ENCODE measurements at places on chromosomes 5 and 9.

DNA sequence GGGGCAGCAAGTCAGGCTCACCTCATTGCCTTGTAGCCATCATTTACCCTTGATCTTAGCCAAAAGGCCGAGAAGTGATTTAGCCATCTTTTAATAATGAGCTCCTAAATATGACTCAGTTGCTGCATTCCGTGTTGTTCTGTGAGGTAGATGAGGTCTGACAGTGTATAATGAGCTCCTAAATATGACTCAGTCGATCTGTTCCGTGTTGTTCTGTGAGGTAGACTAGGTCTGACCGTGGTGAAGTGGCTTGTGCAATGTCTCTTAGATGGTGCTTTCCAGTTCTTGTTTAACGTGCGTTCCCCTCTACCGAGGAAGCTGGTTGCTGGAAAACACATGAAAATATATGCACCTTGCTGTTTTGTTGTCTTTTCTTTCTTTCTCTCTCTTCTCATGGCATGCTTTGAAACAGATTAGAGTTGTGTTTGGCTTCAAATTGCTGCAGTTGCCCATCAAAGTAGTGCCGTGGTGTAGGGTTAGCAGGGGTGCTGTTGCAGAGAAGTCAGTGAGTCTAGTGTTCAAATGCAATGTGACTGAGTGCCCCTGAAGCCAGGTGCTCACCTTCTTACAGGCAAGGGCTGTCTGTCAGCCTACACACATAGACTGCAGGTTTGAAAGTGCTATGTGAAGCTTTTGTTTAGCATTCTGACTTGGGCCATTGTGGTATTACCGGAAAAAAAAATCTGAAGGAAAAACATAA is 118.6 kb downstream of the KDM4C start:
- DNase-seq: no peak

GRCh38 chr9:13957089-13957488 is 356.9 kb downstream of the NFIB start:
- DNase-seq: no peak

- DNase-seq: no peak
Measured at GRCh38 chr9:70170151-70170790, 88.5 kb upstream of the SMC5 start.

DNA sequence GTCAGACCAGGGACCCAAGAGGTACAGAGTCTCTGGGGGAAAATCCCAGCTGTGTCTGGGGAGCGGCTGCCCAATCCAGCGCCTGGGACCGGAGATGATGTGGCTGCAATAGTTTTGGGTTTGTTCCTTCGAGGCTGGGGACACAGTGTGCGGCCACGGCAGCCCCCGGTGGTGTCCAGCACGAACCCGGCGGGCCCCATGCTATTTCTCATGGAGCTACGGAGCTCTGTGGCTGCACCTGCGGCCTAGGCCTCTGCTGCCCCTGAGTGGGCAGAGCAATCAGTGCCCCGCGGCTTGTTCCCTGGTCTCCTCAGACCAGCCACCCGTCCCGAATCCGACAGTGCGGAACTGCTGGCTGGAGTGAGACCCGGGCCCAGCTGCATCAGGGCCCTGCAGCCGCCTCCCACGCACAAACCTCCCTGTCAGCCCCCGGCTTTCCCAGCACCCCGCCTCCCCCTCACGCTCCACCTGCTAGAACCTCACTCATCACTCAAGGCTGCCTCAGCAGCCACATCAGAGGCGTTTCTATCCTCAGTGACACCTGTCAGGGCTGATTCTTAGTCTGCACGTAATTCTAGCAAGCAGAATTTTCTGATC is 29.0 kb downstream of the SARDH start:
- DNase-seq: peak; percentile 28

DNA sequence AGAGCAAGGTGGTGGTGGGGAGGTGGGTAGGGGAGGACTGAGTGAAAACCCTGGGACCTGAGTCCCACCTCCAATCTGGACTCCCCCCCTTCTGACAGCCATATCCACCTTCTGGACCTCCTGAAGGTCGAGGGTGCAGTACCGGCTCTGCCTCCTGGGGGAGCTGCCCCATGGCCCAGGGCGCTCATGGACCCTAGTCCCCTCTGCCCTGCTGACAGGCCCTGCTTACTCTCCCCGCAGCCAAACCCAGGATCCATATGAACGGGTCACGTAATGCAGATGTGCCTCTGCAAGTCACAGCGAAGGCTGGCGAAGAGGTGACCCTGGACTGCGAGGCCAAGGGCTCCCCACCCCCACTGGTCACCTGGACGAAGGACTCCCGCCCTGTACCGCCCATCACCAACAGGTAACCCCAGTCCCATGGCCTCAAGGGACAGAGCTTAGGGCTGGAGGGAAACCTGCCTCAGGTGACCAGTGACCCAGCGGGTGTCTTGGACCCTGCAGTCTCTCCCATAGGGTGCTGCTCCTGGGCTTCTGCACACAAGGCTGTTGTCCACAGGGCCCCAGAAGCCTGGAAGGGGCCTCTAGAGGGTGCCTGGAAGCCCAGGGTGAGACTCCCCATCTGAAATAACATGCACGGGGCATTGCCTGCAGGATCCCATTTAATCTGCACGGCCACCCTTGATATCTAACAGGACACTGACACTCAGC is 61.7 kb downstream of the HMCN2 start:
- DNase-seq: peak; percentile 33

DNA sequence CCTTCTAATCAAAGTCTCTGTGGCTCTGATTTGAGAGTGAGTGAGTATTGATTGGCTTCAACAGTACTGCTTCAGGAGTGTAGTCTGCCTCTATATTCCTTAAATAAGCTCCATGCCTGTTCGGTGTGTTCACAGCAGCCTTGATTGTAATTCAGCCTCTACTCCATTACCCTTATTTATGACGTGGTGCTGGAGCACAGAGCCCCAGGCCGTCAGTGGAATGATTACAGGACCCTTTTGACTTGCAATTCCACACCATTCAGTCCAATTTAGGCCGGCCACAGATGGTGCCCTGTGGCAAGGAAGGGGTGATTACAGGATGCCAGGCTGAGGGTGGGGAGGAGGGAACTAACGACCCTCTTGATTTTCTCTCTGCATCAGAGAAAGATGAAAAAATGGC is 110.3 kb downstream of the ASTN2 start:
- no peak for DNase-seq

- no peak for DNase-seq
Measured at GRCh38 chr9:82808478-82808877, 254.5 kb downstream of the RASEF start.

DNA sequence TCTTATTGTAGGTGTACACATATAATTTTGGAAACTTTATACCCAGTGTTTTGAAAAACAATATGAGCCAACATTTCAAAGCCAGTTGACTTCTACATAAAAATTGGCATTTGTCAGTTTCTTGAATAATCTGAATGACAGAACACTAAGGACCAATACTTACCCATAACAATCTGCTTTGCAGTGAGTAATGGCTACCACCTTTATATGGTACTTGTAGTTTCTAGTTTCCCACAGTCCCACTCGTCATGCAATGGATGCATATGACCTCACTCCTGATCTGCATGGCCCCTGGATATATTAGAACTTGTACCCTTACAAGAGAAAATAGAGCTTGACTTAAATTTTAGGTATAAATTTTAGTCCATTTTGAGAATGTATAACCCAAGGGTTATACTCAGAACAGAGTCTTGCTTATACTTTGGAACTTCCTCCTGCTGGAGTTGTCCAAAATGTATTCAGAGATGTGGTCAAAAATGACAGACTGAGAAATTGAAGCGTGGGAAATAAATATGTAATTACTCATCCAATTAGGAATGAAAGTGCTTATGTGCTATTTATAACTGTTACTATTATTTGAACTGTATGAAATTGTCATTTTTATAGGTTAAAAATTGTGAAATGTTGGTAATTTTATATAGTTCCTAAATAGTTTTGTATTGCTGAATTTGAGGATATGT is 19.5 kb downstream of the XRCC4 start:
- DNase-seq: no peak

- DNase-seq: no peak
Measured at GRCh38 chr5:4642525-4642924, 497.6 kb upstream of the ADAMTS16 start.

DNA sequence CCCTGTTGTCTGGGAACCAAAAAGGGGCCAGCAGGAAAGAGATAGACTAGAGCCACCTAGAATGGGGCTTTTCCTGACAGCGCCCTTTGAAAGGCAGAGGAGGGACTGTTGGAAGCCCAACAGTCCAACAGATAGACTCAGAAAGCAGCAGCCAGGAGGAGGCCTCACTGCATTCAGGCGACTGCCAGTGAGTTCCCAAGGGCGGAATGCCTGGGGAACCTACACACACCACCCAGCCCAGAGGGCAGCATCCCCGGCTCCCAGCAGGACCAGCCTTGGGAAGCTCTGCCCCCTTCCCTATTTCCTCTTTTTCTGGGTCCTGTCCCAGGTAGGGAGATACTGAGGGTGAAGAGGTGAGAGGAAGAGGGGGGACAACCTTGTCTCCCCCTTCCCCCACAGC is 192.4 kb upstream of the KLF4 start:
- DNase-seq: no peak

- DNase-seq: no peak
Measured at GRCh38 chr5:136174021-136174659, 18.8 kb downstream of the SMIM32 start.

- no peak for DNase-seq
Measured at GRCh38 chr5:75279321-75279720, 42.6 kb upstream of the ANKRD31 start.

GRCh38 chr9:133994353-133995011 is 2.4 kb upstream of the VAV2 start:
- DNase-seq: peak; percentile 90

DNA sequence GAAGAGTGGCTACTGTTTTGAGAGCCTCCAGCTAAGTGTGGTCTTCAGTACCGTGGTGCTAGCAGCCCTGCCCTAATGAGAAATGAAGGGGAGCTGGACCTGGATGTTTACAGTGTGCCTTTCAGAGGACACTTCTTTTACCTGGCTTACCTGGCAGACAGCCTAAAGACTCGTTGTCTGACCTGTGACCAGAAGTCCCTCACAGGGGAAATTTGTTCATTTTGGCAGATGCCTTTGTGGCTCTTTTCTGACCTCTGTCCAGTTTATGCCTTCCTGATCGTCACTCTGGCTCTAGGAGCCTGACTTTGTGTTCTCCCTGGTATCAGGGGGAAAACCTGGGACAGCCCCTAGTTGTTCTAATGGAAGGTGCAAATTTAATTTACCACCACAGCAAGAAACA is 475.1 kb downstream of the DMRTA1 start:
- no peak for DNase-seq

- no peak for DNase-seq
Measured at GRCh38 chr9:90131568-90131967, 511.1 kb downstream of the DIRAS2 start.

DNA sequence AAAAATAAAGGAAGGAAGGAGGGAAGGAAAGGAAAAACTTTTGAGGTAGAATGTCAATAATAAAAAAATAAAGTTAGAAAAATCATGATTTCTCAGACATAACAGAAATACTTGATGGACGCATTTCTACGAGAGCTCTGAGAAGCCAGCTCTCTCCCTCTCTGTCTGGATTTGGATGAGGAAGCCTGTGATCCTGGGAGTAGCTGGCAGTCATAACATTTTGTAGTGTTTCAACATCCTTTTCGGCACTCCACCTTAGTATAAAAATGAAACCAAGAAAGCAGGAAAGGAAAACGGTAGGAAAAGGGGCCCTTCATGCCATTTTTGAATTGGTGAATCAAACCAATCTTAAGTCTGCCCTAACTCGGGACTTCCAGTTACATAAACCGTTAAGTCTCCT is 321.3 kb downstream of the EPB41L4A start:
- no peak for DNase-seq

- no peak for DNase-seq
Measured at GRCh38 chr5:122772446-122772845, 2.4 kb upstream of the SNX2 start.

DNA sequence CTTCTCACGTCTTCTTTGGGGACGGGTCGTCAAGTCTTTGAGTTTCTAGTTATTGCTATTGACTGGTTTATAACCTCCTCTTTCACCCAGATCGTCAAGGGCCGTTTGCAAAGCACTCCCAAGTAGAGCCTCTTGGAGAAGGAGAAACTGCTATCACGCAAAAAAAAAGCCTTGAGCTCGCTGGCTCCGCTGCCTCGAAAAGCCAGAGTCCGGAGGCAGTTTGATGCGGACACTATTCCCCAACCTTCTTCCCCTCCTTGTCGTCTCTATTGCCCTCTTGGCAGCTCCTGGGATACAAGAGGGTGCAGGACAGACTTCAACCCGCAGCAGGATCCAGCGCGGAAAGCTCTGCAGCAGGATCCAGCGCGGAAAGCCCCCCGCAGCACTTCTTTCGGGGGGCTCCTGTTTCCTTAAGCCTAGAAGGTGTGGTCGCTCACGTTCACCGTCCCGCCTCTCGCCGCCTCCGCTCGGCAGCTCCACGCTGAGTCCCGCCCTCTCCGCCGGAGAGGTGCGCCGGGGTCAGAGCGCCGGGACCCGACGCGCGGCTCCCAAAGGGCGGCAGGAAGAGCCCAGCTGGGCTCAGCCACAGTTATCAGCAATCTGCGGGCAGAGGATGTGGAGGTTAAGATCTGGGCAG is at the start of gene PCDHAC1:
Gene PCDHAC1, plus strand, starts transcription at position 494 of the 637 bp plus-strand sequence. CDS start 594 bp downstream, outside the sequence.
- DNase-seq: no peak

DNA sequence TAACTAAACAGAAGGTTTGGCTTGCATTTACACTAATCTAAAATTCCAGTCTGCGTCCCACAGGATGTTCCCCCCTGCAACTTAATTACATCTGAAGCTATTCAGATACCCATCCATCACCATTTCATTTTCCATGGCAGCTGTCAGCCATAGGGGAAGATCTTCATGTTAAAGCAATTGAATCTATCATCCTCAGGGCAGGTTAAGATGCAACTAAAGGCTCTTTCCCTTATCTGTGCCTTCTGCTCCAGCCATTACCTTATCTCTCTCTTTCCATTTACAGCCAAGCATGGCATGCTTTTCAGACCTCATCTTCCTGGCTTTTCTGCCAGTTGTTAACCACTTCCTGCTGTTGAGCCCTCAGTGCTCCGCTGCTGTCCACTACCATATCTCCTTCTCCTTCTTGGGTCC is 15.8 kb upstream of the HACD4 start:
- DNase-seq: no peak

- DNase-seq: no peak
Measured at GRCh38 chr9:15867334-15867733, 314.5 kb downstream of the CCDC171 start.

DNA sequence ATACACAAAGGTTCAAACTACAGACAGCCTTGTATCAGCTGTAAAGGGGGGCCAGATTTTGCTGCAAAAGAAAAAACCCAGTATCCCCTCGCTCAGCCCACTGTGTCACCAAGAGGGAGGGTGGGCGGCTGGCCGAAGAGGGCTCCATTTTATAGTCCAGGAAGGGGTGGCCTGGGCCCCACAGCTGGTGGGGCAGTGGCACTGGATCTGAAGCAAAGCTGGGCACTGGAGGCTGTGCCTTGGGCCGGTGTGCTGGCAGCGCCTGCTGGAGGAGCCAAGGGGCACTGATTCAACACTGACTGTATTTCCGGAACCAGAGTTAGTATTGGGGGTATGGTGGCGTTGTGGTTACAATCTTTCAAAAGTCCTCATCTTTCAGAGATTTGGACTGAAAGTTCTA is 9.1 kb downstream of the BRD3 start:
- DNase-seq: no peak

- DNase-seq: no peak
Measured at GRCh38 chr9:16100537-16101091, 547.8 kb downstream of the CCDC171 start.

Data from activated naive CD8-positive, alpha-beta T cell treated with anti-CD3 and anti-CD28 coated beads, Interleukin-2, amount 50 U/mL, for 24 hours (primary cell).